ENCODE measurements at places on chromosomes 6 and 20.
A peak's percentile ranks its signal among the peaks of the same experiment; 100 is the strongest.

DNA sequence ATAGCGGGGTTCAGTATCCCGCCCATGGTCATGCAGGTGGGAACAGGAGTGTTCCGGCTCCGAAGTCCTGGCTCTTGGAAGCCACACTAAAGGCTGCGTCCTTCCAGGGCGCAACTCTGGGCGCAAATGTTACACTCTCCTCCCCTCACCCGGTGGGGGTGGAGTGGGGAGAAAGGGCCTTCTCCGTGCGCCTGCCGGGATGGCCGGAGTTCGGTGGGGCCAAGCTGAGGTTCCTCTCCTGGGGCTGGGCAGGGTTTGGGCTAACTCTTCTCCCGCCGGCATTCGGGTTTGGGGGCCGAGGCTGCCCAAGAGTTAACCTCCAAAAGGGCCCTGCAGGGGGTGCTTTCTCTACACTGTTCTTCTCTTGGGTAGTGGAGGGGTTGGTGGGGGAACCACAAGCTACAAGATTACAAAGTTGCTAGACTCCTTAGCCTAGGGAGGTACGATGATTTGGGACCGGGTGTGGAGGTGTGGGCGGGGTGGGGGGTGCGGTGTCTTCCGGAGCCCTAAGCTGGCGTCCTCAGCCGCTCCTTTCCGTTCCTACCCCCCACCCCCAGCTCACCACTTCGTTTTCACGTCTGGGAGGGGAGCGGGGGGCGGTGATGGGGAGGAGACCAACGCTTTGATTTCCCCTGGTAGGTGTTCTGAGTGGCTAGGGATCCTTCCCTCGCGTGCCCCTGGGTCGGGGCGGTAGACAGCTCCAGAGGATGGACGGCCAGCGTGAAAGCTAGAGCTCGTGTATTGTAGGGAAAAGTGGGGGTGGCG is 12.3 kb downstream of the NRN1 start:
- DNase-seq, result no peak

DNA sequence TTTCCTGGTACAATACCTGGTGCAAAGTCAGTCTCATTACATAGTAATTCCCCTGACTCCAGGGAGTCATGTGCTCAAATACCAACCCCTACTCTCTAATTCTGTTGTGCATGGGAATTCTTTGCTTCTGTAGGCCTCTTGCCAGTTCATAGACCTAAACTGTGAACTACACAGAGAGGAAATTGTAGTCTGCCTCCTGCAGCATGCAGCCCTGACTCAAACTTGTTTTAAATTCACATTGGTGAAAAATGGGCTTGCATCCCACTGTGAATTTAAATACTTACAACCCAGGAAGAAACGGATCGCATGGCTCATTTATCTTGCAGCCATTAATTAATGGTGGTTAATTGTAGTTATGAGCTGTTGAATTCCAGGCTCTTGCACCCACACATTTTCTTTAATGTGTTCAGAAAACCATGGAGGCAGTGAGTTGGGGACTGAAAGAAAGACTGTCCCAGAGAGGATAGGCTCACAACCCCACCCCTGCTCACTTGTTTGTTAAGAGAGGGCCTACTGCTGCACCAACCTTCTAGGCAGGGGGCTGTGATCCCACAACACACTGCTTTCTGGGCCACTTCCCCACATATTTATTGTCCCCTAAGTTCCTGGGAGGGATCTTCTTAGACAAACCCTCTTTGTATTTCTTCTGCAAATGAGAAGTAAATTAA is 579.1 kb downstream of the DHX35 start:
- no peak for DNase-seq

GRCh38 chr6:109406196-109406595 is 23.9 kb upstream of the CD164 start:
- DNase-seq, result peak; percentile 78

GRCh38 chr6:131040866-131041265 is 22.2 kb downstream of the EPB41L2 start:
- DNase-seq, result no peak

GRCh38 chr6:170232186-170233002 is 58.5 kb downstream of the DLL1 start:
- DNase-seq, result no peak

- no peak for DNase-seq
These were observed 610.2 kb upstream of the NOX3 start for GRCh38 chr6:156065849-156066248.

GRCh38 chr6:104486035-104486434 is 373.7 kb downstream of the HACE1 start:
- DNase-seq, result no peak

DNA sequence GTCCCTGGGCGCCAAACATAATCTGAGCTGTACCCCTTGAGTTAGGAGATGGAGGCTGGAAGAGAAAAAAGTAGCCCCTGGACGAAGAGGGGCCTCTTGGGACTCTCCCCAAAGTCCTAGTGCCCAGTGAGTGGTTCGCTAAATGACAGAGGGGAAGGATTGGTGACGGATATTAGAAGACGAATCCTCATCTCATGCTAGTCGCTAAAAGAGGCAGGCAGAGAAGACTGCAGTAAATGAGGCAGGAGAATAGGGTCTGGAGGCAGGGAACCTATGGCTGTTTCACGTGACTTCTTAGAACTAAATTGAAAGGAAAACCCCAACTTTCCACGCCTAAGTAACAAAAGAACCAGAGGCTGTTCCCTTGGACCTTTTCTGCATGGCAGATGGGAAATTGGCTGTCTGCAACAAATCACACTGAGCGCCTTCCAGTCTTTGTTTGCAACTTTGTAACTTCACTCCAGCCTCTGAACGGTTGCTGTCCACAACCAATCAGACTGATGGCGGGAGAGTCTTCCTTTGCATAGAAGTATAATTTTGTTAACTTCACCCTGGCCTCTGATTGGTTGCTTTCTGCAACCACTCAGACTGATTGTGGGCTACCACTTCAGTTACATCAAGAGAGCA is 731 bp upstream of the RBL1 start:
- no peak for DNase-seq

DNA sequence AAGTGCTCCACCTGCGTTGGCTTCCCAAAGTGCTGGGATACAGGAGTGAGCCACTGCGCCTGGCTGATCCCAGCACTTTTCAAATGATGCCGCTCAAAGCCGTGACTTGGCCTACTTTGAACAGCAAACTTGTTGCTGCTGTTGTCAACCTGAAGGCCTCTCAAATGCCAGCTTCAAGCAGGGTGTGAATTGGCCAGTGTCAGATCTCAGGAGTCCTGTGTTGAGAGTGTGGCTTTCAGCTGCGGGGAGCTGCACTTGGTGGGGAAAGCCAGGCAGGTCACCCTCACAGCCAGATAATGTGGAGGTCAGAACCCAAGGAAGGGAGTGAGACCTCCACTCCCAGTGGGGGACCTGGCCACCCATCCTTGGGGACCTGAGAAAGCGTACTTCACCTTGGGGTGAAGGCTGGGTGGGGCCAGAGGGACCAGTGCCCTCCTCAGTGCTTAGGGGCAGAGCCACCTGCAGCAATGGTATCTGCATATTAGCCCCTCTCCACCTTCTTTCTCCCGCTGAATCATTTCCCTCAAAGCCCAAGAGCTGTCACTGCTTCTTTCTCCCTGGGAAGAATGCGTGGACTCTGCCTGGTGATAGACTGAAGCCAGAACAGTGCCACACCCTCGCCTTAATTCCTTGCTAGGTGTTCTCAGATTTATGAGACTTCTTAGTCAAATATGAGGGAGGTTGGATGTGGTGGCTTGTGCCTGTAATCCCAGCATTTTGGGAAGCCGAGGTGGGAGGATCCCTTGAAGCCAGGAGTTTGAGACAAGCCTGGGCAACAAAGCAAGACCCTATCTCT is 19.1 kb upstream of the PANK2 start:
- no peak for DNase-seq

DNA sequence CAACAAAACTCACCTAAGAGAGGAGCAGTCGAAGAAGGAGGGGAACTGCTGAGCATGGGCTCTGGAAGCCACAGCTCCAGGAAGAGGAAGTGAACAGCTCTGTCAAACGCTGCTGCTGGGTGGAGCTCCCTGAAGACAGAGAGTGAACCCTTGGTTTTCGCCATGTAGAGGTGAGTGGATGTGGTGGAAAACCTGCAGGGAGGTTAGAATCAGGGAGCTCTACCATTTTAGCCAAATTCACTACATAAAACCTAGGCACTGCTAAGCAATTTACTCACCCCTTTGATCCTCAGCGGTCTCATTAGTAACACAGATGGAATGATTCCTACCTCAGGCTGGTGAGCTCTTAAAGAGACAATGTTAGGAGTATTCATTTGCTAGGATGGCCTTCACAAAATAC is 19.4 kb upstream of the TFAP2A start:
- DNase-seq, result no peak

- DNase-seq, result no peak
These were observed 151.7 kb upstream of the DST start for GRCh38 chr6:56794421-56794820.
